ENCODE measurements at places on chromosomes 1 and 21. TPM values are rescaled to one million over a fixed set of nuclear protein-coding genes. Genes with fewer than 3 reads are reported as not detected.

DNA sequence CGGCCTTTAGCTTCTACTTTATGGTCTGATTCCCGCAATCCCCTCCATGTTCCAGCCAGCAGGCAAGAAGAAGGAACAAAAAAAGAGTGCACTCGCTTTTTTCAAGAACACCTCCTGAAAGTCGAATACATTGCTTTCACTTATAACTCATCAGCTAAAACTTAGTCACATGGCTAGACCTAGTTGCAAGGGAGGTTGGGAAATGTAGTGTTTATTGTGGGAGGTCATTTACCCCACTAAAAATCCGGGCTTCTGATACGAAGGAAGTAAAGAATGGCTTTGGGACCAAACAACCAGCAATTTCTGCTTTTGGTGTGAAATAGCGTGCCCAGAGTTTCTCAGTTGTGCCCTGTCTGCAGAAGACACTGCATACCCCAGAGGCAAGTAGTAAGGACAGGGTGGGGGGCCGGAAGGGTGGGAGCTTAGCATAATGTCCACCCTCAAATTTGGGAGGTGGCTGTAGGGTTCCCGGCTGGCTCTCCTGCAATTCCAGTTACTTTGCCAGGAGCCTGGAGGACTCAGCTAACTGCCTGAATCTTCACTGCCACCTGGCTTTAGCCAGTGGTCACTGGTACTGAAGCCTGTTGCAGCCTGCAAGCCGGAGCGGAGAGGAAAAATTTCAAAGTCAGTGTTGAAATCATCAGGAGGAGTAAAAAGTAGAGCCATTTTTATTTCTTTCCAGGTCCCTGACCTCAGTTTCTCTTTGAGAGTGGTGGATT, 57.7 kb upstream of the F3 start:
- peak; percentile 38 for DNase-seq

DNA sequence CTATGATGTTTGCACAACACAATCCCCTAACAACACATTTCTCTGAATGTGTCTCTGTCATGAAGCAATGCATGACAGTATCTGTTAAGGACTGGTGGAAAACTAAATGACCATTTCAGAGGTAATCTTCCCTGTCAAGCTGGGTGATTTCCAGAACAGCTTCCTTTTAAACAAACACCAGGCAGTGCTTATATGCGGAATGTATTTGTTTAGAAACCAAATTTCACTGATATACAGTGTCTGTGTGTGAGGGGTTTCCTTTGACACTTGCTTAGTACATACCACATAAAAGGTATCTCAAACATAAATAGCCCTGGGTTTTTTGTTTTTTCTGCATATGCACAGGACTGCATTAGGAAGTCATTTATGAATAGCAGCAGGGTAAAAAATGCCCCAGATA, 95.6 kb downstream of the TGFBR3 start:
- DNase-seq: no peak

GRCh38 chr1:147891088-147891487, 11.5 kb upstream of the GJA8 start:
- no peak for DNase-seq

DNA sequence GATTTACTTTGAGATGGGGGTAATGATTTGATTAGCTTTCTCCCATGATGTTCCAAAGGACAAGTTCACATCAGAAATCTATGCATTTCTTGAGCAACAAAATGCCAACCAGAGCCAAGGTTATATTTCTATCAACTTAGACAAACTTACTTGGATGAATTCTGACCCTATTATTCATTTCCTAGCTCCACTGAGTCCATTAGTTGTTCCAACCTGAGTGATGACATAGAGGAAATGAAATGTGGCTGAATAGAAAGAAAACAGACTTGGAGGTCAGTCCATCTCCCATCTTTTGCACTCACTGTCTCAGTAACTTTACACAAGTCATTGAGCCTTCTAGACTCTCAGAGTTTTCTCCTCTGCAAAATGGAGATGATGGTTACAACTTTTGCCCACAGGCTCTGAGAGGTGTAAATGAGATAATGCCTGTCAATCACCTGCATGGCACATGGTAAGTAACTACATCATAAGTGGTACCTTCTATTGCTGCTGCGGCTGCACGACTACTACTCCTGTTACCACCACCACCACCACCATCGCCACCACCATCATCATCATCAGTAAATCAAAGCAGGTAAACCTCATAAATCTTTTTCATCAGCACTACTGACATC, 98.2 kb downstream of the PTPN14 start:
- no peak for DNase-seq

GRCh38 chr1:39625009-39625408, 14.4 kb downstream of the HEYL start:
- DNase-seq: no peak

DNA sequence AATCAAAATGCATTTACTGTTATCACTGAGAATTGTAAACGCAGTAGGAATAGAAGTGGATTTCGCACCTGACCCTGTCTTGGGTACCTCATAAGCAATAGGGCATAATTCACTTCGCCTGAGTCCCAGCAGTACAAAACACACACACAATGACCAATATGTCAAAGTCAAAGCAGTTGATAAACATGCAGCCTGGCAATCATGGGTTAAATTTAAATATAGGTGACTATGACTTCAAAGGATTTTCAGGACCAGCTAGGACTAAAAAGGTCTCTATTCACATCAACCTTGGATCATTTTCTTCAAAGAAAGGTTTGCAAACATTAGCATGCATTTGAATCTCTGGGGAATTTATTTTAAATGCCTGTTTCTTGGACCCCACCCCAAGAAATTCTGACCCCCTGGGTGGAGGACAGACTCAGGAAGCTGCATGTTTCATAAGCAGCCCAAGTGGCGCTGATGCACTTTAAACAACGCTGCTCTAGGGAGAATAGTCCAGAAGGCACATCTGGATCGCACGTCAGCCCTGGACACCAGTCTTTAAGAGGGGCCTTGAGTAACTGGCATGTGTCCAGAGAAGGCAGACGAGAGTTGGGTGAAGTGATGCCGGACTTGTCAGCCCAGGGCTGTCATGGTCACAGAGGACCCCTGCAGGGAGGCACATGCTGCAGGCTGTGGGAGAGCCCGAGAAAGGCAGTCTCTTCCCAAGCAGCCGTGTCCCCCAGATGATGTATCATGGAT, 55.7 kb upstream of the EFHD2 start:
- DNase-seq: no peak

Gene GJA5
- not detected for total RNA-seq

Gene BARHL2
- 0.11 TPM for total RNA-seq

Gene OR14A16
- not detected for total RNA-seq

Gene AIM2
- 3.1 TPM for total RNA-seq

Gene CD5L
- 0.61 TPM for total RNA-seq

All from SK-MEL-5 (cell line).